ENCODE measurements at places on chromosomes 5 and 9. TPM values are rescaled to one million over a fixed set of nuclear protein-coding genes. Genes with fewer than 3 reads are reported as not detected.
A peak's percentile ranks its signal among the peaks of the same experiment; 100 is the strongest.

- DNase-seq, result no peak
- H3K4me1 ChIP-seq, result no peaks in the 10 kb centered on the region
- no peaks in the 10 kb centered on the region for H3K27me3 ChIP-seq
These were observed 13.2 kb downstream of the ENG start for GRCh38 chr9:127841087-127841835.

The KLHL3 gene
- total RNA-seq, result 3.6 TPM

DNA sequence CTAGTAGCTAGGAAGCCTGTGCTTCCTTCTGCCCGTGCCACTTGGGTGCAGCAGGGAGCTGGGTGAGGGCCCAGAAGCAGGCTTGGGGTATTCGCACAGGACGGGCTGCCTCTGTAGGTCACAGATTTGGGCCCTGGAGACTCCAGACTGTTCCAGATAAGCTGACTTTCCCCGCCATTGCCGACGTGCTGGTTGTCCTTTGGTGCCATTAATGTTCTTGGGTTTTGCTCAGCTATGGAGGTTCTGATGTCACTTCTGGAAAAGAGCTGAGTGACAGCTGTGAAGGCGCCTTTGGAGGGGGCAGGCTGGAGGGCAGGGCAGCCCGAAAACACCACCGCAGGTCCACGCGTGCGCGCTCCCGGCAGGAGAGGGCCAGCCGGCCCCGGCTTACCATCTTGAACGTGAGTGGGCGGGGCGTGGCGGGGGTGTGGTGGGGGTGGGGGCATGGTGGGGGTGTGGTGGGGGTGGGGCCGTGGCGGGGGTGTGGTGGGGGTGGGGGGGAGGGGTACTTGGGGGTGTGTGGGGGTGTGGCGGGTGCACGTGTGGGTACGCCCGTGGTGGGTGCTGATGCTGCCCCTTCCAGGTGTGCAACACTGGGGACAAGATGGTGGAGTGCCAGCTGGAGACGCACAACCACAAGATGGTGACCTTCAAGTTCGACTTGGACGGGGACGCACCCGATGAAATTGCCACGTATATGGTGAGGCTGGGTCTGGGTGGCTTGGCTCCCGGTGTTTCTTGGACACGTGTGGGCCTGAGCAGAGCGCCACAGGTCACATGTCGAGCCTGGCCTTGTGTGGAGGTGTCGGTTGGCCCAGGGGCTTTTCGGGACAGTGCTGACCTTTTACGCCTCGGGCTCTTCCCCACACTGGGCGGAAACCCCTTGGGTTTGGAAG lies 79.6 kb downstream of the WNK2 start:
- H3K36me3 ChIP-seq, result no peaks in the 10 kb centered on the region
- no peak overlapping the region for H3K27ac ChIP-seq
- peak; percentile 8 for DNase-seq

GRCh38 chr9:122075135-122076030 lies 17.7 kb downstream of the TTLL11 start:
- peaks cover 5% of the 10 kb centered on the region for H3K36me3 ChIP-seq
- H3K27ac ChIP-seq, result no peak overlapping the region
- no peak for DNase-seq
- H3K4me3 ChIP-seq, result no peak overlapping the region
- no peaks in the 10 kb centered on the region for H3K27me3 ChIP-seq
- H3K4me1 ChIP-seq, result no peaks in the 10 kb centered on the region

DNA sequence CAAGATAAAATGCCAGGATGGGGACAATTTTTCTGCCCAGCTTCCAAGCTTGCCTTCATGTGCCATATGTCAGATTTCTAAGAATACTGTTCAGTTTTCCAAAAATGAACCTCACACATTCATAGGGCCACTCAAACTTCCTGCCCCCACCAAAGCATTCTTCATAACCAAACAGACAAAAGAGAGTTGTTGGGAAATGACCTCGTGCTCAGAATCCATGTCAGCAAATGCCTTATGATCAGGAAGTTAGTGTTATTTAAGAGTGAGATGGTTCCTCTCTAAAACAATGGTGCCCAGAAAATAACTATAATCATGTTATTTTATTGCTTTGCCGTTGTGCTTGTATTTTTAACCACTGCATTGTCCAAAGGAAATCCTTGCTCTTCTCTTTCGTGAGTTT lies 208.2 kb downstream of the ZNF608 start:
- H3K4me3 ChIP-seq, result no peak overlapping the region
- no peaks in the 10 kb centered on the region for H3K36me3 ChIP-seq
- DNase-seq, result no peak

GRCh38 chr9:35611230-35611797 lies 6.3 kb downstream of the TESK1 start:
- peaks cover 3% of the 10 kb centered on the region for H3K27me3 ChIP-seq
- peaks cover 16% of the 10 kb centered on the region for H3K4me1 ChIP-seq
- peak; percentile 61 for DNase-seq

DNA sequence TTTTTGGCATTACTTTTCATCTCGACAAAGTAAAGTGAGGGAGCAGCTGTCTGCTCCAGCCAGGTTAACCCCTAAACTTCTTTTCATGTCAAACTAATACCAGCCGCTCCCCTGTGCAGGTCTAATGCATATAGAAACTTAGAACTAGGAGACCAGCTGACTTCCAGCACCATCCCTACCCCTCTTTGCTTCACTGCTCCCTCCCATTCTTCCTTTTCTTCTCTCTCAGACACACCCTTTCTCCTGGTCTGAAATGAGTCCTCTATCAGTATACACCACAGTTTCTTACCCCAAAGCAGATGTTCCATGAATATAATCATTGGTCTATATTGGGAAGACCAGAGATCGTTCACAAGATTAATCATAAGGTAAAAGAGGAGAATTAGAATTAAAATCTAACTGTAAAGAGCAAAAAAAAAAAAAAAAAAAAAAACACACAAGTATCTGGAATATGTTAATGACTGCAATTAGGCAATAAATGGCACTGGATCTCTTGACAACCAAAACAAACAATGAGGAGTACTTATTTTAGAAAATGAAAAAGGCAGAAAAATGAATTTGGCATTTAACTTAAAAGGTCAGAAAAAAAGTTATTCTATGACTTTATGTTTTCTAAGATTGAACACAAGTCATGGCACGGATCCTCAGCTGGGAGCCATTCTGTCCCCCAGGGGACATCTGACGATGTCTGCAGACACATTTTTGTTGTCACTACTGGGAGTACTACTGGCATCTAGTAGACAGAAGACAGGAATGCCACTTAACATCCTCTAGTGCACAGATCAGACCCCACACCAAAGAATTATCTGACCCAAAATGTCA lies 209.8 kb downstream of the PJA2 start:
- no peaks in the 10 kb centered on the region for H3K4me1 ChIP-seq
- peaks cover 11% of the 10 kb centered on the region for H3K27me3 ChIP-seq
- no peak for DNase-seq
- no peak overlapping the region for H3K27ac ChIP-seq
- H3K36me3 ChIP-seq, result no peaks in the 10 kb centered on the region
- no peak overlapping the region for H3K4me3 ChIP-seq

The TPRN gene
- 9.4 TPM for total RNA-seq
